ENCODE measurements at places on chromosomes 2 and 18. TPM values are rescaled to one million over a fixed set of nuclear protein-coding genes. Genes with fewer than 3 reads are reported as not detected.

Gene RAB12
- total RNA-seq: 78.5 TPM

Gene SCG2
- 90.3 TPM for total RNA-seq

Gene PDE1A
- total RNA-seq: 6.5 TPM

Gene KHK
- 3.4 TPM for total RNA-seq

Gene KCTD1
- 6.0 TPM for total RNA-seq

Gene CHRND
- 1.7 TPM for total RNA-seq

Gene ENOSF1
- total RNA-seq: 45.5 TPM

Gene IGFBP2
- total RNA-seq: 150 TPM

Gene TMEM37
- total RNA-seq: not detected

Gene DNAH7
- 4.8 TPM for total RNA-seq

Gene C1QL2
- 0.48 TPM for total RNA-seq

Gene ANKRD30B
- 1.4 TPM for total RNA-seq

Gene GRP
- not detected for total RNA-seq

Gene KIF5C
- 4.3 TPM for total RNA-seq

Gene RAPGEF4
- 19.0 TPM for total RNA-seq

Gene ABHD1
- 1.2 TPM for total RNA-seq

Gene TOGARAM2
- total RNA-seq: 1.4 TPM

Gene FOXI3
- total RNA-seq: 1.7 TPM

Gene PLEK
- 22.9 TPM for total RNA-seq

Gene SMIM21
- not detected for total RNA-seq

Gene IGFBP5
- 152 TPM for total RNA-seq

Gene MEP1B
- 2.6 TPM for total RNA-seq

Gene PDE6D
- 13.5 TPM for total RNA-seq

Gene KCNIP3
- 12.5 TPM for total RNA-seq

Gene SLC9A4
- total RNA-seq: 1.2 TPM

Gene SERPINB12
- 0.96 TPM for total RNA-seq

Gene TEKT4
- 1.9 TPM for total RNA-seq

Gene CFAP210
- 0.72 TPM for total RNA-seq

Gene TFCP2L1
- 1.2 TPM for total RNA-seq

Gene GPAT2
- total RNA-seq: 2.6 TPM

Gene ASXL3
- total RNA-seq: 15.9 TPM

Gene SLC4A3
- total RNA-seq: 1.7 TPM

Gene HOXD10
- total RNA-seq: 14.4 TPM

Gene SERPINB2
- 39.2 TPM for total RNA-seq

Gene SLC39A6
- total RNA-seq: 86.9 TPM

Gene EDAR
- total RNA-seq: 1.2 TPM

Gene RNF125
- 21.4 TPM for total RNA-seq

Gene RIOK3
- total RNA-seq: 108 TPM

Gene LIMS3
- total RNA-seq: not detected

Gene ANKRD30BL
- 1.7 TPM for total RNA-seq

Gene GAREM2
- total RNA-seq: 1.7 TPM

Gene SERPINB4
- 4.1 TPM for total RNA-seq

Gene PROKR1
- 0.72 TPM for total RNA-seq

Gene MSTN
- 0.72 TPM for total RNA-seq

Gene HAUS1
- 63.6 TPM for total RNA-seq

Gene NT5DC4
- total RNA-seq: 1.2 TPM

Gene VWC2L
- 4.3 TPM for total RNA-seq

Gene TMEM18
- 24.8 TPM for total RNA-seq

Gene MALL
- total RNA-seq: 19.3 TPM

Gene RFTN2
- total RNA-seq: 18.1 TPM

Gene TMEM131
- total RNA-seq: 29.9 TPM

Gene YWHAQ
- 129 TPM for total RNA-seq

Gene CEP76
- 5.8 TPM for total RNA-seq

Gene MYOM1
- 42.6 TPM for total RNA-seq

Gene MROH2A
- total RNA-seq: not detected

Gene LOXHD1
- not detected for total RNA-seq

Gene TDRD15
- 5.3 TPM for total RNA-seq

Gene IL1F10
- total RNA-seq: 0.72 TPM
